RPMI8226 (cell line): ENCODE measurements at places on chromosomes 3 and 15.

GRCh38 chr3:34851137-34851536, 788.2 kb upstream of the ARPP21 start:
- DNase-seq = no peak

DNA sequence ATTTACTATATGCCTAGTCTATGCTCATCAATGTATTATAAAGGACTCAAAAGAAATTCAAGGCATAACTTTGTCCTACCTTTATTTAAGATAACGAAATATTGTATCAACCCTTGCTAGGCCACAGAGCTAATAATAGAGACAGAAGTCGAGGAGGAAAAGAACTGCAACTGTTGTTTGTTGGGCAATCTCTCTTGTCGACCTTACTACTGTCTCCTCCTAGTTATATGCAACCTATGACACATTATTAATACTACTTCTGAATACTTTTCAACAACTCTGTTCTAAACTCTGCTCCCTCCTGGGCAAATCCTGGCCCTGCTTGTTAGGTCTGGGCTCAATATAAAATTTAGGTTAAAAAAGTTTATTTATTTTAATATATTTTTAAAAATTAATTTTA, 24.6 kb downstream of the SPPL2A start:
- DNase-seq = no peak

GRCh38 chr15:86756688-86757087, 677.0 kb downstream of the AGBL1 start:
- no peak for DNase-seq

- no peak for DNase-seq
Measured at GRCh38 chr15:93563218-93563617, 474.2 kb upstream of the RGMA start.

DNA sequence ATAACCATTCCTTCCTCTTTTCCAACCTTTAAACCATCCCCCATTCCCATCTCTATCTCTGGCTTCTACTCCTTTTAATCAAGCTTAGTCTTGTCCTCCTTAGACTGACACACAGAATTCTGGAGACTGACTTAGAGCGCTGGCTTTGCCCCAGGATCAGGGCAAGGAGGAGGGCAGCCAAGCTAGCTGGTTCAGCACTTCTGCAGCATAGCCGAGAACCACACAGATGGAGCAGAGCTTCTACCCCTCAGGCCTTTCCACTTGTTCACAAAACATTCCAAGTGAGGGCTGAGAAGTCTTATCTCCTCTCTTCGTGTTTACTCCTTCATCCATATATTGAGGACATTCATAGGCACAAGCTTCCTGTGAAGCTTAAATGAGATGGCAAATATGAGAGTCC, 246.5 kb upstream of the PEX5L start:
- DNase-seq = peak; percentile 63

DNA sequence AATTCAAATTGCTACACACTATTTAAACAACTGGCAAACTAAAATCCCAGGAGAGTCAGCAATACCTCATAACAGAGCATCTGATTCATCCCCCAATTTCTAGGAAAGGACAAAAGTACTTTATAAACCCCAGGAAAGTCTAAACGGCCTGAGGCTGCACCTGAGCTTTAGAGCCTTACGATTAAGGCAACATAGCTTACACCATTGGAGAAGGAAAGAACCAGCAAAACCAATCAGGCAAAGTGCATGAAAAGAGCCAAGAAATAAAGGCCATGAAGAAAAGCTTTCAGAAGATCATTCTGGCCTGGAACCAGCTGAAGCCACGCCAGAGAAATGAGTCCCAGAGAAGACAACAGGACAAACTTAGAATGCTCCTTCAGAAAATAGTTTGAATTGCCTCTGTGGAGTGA, 48.1 kb downstream of the PTPN9 start:
- DNase-seq = no peak

DNA sequence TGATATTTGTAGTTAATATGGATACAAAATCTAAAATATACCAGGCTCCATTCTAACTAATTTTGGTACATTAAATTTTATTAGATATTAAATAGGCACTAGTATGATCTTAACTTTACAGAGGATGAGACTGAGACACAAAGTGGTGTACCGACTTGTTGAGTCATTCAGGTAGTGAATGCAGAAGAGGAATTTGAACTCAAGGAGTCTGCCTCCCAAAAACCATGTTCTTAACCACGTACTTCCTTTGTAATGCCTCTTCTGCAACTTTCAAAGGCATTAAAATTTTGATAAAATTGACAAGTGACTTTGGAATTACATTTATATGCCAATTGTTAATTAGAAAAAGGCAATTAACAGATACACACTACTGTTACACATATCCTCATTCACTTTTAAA, 61.8 kb downstream of the ZBBX start:
- no peak for DNase-seq
